Left ventricle myocardium inferior (tissue), 1 donor: ENCODE measurements at places on chromosomes 5 and 9. TPM values are rescaled to one million over a fixed set of nuclear protein-coding genes. Genes with fewer than 3 reads are reported as not detected.

PCDHA7 gene
- not detected for total RNA-seq

SLC6A7 gene
- total RNA-seq = not detected

ZNF608 gene
- 6.8 TPM for total RNA-seq

CMYA5 gene
- total RNA-seq = 1,210 TPM

GDNF gene
- total RNA-seq = 0.27 TPM

NPR3 gene
- total RNA-seq = 81.0 TPM

MED22 gene
- total RNA-seq = 18.4 TPM

CCNI2 gene
- total RNA-seq = 0.08 TPM

DMRT3 gene
- not detected for total RNA-seq

DCP2 gene
- total RNA-seq = 19.2 TPM

C9orf43 gene
- 0.14 TPM for total RNA-seq

HAPLN1 gene
- 2.1 TPM for total RNA-seq

SLC36A2 gene
- 0.16 TPM for total RNA-seq

IFNA13 gene
- total RNA-seq = not detected

IL33 gene
- total RNA-seq = 27.1 TPM

TAS2R1 gene
- total RNA-seq = not detected

ACOT12 gene
- total RNA-seq = not detected
